ENCODE measurements at places on chromosomes 3 and 15. TPM values are rescaled to one million over a fixed set of nuclear protein-coding genes. Genes with fewer than 3 reads are reported as not detected.

Gene ACOX2
- polyA plus RNA-seq: not detected

Gene LRRIQ4
- polyA plus RNA-seq: not detected

Gene SNURF
- polyA plus RNA-seq: 19.6 TPM

Gene C3orf85
- not detected for polyA plus RNA-seq

Data from CD4-positive, CD25-positive, alpha-beta regulatory T cell (primary cell).